ENCODE measurements at places on chromosomes 13 and 19.

- DNase-seq, result no peak
Observed at GRCh38 chr19:17036640-17037039, 10.0 kb upstream of the CPAMD8 start.

- no peak for DNase-seq
Observed at GRCh38 chr13:31310786-31311185, 111.0 kb downstream of the B3GLCT start.

DNA sequence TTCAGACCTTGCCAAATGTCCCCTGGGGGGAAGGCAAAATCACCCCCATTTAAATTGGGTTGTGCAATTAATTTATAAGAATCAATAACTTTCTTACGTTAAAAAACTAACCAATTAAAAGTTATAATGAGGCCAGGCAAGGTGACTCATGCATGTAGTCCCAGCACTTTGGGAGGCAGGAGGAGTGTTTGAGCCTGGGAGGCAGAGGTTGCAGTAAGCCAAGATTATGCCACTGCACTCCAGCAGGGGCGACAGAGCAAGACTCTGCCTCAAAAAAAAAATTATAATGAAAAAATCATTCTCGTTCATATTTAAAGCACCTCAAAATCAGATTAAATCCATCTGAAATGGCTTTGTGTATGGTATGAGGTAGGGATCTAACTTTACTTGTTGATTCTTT is 18.4 kb upstream of the SIGLEC14 start:
- no peak for DNase-seq

- DNase-seq, result no peak
Observed at GRCh38 chr19:42010245-42011126, 16.5 kb upstream of the ATP1A3 start.

DNA sequence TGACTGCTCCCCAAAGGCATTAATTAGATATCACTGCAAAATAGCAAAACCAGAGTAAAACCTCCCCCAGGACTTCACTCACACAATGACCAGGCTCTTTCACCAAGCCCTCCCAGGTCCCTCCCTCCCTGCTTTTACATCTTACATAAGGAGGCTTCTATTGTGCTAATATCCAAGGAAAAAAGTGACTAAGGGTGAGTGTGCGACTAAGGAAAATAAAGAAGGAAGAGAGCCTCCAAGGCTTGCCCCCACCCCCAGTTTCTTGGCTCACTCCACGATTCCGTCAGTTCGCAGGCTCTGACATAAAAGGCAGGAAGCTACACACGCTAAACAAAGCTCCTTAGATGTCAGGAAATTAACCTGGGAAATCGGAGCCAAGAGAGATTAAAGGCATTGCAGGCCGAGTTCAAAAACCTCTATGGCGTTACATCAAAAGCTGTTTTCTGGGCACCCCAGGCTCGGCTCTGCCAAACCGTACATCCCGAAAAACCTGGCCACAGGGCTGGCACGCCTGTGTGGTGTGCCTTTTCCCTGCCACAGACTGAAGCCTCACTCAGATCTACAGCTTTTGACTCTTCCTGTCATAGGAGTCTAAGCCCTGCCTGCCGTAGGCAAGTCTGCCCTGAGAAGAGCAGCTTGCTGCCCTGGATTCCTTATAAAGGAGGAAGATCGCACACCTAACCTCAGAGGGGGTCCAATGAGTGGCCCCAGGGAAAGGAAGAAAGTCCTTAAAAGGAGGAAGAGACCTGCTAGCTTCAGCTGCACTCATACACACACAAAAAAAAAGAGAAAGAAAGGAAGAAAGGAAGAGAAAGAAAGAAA is 67.0 kb upstream of the SERP2 start:
- no peak for DNase-seq
